Activated CD4-positive, alpha-beta T cell treated with anti-CD3 and anti-CD28 coated beads for 24 hours (primary cell): ENCODE measurements at places on chromosomes 7 and 10.

GRCh38 chr10:44947371-44948152 is 12.0 kb upstream of the RASSF4 start:
- no peak for DNase-seq

DNA sequence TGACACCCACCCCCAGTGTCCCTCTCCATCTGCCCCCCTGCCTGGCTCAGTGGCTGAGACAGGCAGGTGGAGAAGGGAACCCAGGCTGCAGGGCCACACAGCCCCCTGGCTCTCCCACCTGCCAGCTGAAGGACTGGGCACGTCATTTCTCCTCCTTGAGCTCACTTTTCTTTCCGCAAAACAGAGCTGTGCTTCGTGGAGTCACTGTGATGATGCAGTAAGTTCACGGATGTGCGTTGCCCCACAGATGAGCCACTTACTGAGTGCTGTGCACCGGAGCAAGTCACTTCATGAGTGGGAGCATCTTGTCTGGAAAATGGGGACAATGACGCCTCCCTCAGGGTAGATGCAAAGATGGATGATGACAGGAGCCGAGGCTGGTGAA is 2.7 kb downstream of the OPN4 start:
- no peak for DNase-seq

DNA sequence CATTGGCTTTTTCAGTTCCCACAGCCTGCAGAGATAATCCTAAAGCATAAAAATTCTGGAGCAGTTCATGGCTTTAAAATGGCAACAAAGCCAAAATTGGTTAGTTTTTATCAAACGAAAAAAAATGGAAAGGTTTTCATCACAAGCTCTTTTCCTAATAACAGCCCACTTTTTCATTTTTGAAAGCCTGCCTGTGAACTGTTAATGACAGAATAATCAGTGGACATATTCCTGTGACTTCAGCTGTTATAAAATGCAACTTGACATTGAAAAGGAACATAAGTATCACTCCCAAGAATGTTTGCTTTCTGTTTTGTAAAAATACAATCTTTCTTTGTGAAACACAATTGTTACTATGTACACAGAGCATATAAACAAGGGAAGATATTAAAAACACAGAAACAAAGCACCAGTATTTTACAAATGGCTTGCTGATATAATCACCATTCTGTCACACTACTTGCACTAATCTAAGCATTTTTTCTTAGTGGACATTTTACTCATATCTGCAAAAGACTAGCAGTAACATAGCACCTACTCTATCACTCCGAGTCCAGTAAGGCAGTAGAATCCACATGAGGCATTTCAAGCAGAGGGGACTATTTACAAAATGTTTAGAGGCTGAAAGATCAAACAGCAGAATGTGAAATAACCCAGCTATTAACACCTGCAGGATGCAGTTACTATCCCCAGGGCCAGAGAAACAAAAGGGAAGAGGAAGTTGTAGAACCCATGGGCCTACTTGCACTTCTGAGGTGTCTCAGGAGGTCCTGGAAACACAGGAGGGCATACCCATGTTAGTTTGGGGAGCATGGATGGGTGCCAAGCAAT is 26.4 kb downstream of the MACC1 start:
- no peak for DNase-seq

- DNase-seq: no peak
Measured at GRCh38 chr10:121449482-121449924, 148.7 kb downstream of the FGFR2 start.

- DNase-seq: no peak
Measured at GRCh38 chr10:126618466-126618865, 52.0 kb downstream of the C10orf90 start.

- DNase-seq: no peak
Measured at GRCh38 chr10:17805921-17806577, 3.1 kb upstream of the MRC1 start.

DNA sequence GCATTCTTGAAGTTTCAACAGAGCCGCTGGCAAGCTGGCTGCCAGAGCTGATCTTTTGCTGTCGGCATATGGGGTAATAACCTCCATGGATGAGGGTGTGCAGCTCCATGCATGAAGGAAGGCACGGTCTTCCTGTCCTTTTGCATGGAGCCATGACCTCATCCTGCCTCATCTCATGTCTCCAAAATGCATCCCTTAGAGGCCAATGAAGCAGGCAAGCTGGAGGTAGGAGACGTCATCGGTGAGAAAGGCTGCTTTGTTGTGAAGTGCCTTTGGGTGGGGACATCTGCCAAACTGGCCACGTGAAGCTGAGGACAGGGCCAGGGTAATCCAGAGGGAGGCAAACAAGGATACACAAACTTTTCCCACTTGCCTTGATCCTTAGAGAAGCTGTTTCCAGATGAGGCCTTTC is 161.5 kb upstream of the TBX20 start:
- DNase-seq: no peak

- DNase-seq: no peak
Measured at GRCh38 chr7:105756367-105756766, 120.0 kb downstream of the ATXN7L1 start.

DNA sequence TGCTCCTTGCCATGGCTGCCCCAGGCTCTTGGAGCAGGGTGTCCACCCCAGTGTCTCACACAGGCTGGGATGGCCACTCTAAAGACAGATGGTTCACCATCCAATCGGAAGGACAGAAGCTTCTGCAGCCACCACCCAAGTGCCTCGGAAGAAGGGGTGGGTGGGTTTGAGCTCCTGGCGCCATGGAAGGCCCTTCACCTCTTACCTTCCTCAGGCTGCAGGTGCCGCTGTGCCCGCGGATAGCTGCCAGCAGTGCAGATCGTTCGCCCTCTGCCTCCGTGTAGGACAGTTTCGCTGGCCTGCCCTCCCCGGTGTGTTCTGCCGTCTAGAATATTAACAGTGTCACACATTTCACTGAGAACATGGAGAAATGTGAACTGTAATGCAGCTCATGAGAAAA is 243.6 kb upstream of the GRB10 start:
- DNase-seq: no peak

- DNase-seq: no peak
Measured at GRCh38 chr10:104321725-104322415, 16.4 kb downstream of the ITPRIP start.

DNA sequence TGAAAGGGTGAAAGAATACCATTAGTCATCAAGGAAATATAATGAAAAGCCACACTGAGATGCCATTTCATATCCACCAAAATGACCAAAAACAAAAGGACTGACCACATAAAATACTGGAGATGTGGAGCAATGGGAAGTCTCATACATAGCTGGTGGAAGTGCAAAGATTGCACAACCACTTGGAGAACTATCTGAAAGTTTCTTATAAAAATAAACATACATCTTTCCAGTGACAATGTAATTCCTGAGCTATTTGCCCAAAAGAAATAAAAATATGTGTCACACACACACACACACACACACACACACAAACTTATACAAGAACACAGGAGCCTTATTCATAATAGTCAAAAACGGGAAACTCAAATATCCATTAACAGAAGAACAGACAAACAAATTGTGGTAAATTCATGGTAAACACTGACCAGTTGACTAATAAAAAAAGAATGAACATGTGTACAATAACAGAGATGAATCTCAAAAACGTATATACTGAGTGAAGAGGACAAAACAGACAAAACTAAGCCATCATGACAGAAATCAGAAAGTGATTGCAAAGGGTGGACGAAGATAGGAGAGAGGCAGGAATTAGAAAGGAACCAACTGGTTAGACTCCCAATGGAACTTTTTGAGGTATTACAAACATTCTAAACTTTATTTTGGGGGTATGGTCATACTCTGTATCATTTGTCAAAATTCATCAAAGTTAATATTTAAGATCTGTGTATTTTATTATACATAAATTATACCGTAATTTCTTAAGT is 21.5 kb downstream of the WASL start:
- DNase-seq: no peak

- DNase-seq: no peak
Measured at GRCh38 chr7:71716690-71717089, 584.7 kb downstream of the GALNT17 start.

- no peak for DNase-seq
Measured at GRCh38 chr10:1488970-1489548, 248.3 kb downstream of the ADARB2 start.

- no peak for DNase-seq
Measured at GRCh38 chr10:17256627-17257026, 28.6 kb downstream of the VIM start.

DNA sequence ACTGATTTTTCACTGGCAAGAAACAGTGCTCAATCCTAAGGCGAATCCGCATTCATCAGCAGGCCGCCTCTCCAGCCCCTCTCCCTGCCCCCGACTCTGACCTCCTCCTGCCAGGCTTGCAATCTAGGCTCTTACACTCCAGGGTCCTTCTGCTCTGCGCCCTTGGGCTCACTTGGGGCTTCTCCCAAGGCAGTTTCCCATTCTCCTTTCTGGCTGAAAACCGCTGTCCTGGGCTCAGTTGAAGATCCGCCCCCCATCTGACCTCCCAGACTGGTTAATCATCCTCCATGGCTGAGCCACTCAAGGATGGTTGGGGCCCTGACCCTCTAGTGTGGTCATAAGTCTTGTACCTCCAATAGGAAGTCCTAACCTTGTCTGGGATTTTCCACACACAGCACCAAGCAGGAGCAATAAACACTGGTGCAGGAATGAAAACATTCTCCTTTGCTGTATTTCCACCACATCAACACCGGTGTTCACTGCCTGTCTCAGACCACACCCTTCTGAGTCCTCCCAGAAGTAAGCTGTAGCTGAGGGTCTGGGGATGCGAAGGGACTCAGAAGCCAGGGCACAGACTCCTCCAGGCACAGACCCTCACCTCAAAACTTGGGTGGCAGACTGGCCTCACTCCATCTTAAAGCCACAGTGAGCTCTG is 42.4 kb downstream of the TNS3 start:
- DNase-seq: no peak

DNA sequence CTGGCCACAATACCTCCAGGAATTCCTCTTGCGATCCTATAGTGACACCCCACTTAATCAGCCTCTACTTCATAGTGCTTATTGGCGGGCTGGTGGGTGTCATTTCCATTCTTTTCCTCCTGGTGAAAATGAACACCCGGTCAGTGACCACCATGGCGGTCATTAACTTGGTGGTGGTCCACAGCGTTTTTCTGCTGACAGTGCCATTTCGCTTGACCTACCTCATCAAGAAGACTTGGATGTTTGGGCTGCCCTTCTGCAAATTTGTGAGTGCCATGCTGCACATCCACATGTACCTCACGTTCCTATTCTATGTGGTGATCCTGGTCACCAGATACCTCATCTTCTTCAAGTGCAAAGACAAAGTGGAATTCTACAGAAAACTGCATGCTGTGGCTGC is 56.8 kb downstream of the GPR141 start:
- DNase-seq: no peak

DNA sequence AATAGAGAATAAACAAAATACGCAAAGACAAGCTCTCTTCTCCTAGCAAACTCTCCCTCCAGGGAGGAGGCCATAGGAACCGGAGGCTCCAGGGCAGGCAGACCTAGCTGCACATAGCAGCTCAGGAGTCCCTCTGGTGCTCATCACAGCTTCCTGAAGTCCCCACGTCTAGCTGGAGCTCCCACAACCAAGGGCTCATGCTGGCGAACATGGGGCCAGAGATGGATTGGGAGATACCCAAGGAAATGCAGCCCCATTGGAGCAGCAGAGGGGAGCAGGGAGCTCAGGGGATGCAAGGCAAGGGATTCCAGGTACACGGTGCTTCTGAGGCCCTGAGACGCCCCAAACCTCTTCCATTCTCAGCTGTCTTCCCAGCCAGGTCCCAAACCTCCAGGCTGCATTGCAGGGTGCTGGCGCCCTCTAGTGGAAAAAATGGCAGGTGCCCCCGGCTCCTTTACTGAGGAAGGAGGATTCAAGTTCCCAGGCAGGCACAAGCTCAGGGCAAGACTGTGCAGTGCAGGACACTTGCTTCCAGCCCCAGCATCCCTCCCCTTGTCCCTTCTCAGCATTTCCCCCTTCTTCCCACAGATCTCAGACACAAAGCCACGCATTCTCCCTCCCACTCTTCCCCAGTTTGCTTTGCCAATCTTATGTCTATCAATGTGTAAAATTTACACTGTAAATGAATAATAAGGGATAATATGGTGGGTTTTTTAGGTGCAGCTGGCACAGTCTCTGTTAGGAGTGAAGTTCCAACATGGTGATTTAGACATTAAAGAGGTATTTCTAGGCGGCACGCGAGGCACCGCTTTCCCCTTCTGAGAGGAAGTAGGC is 46.2 kb downstream of the GPAM start:
- DNase-seq: peak; percentile 56

DNA sequence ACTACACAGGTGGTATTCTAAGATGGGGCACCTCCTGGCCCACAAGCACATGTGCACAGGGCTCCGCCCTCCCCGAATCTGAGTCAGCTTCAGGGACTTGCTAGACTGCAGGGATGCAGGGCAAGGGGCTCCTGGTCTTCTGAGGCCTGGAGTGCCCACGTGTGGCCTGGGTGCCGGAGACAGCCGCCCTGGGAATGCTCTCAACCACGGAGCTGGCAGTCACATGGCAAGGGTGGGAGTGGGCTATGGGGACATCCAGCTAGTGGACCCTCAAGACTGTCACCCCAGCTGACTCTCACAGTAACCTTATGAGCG is 42.7 kb downstream of the CFAP46 start:
- DNase-seq: no peak

GRCh38 chr7:138864667-138865066 is 66.7 kb upstream of the ATP6V0A4 start:
- DNase-seq: no peak

DNA sequence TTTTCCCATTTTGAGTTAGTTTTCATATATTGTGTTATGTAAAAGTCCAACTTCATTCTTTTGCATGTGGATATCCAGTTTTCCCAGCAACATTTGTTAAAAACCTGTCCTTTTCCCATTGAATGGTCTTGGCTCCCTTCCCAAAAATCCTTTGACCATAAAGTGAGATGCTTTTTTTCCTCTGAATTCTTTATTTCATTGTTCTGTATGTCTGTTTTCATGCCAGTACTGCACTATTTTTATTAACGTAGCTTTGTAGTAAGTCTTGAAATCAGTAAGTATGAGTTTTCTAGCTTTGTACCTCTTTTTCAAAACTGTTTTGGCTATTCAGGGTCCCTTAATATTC is 20.0 kb downstream of the C1GALT1 start:
- no peak for DNase-seq

GRCh38 chr7:65477326-65477725 is 103.7 kb downstream of the ZNF92 start:
- DNase-seq: no peak

GRCh38 chr7:99098286-99098823 is 45.6 kb downstream of the SMURF1 start:
- DNase-seq: no peak
